Pancreas (tissue), 10 donors: ENCODE measurements at places on chromosomes 2 and 18.
A peak's percentile ranks its signal among the peaks of the same experiment; 100 is the strongest.

GRCh38 chr2:146123256-146123655 is 1603.3 kb upstream of the ZEB2 start:
- DNase-seq = no peak

- DNase-seq = no peak
Measured at GRCh38 chr2:3108105-3108504, 269.5 kb downstream of the EIPR1 start.

- DNase-seq = no peak
Measured at GRCh38 chr2:152084076-152084475, 14.8 kb downstream of the CACNB4 start.

GRCh38 chr2:230885463-230886130 is 20.9 kb downstream of the ITM2C start:
- no peak for DNase-seq

DNA sequence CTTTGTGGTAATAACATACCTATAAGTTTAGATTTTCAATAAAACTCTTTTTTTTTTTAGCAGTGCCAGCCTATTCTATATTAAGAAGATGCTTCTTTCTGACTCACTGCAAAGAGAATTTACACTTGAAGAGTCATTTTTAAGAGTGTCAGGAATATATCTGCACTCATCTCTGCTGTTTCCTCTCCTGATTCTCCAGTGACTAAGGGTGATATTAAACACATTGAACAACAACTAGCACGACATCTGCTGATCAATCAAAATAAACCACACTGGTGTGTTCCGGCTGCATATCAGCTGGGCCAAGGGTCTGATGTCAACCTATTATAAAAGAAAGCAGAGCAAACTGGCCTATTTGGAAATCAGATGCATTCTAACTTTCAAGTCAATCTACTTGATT is 15.0 kb downstream of the RAB27B start:
- no peak for DNase-seq

- peak; percentile 11 for DNase-seq
Measured at GRCh38 chr2:63698786-63699548, 110.2 kb downstream of the MDH1 start.

GRCh38 chr2:162155093-162155492 is 3.0 kb upstream of the GCG start:
- no peak for DNase-seq

- DNase-seq = no peak
Measured at GRCh38 chr2:137187216-137187615, 421.9 kb downstream of the THSD7B start.

DNA sequence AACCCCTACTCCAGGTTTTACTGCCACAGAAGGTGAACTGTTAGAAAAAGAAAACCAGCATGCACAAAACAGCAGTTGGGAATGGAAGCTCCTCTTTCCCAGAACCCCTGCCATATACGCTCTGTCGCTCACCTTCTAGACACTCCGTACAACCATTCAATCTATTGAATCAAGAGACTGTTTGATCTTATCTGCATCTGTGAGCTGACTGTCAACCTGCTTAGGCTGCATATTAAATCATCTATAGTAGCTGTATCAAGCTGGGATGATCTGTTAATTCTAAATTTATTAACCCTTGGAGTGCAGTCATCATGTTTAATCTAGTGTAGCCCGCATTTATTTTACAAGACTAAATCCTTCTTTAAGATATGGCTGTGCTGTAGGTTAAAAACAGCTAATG is 13.6 kb upstream of the BCL11A start:
- DNase-seq = no peak

DNA sequence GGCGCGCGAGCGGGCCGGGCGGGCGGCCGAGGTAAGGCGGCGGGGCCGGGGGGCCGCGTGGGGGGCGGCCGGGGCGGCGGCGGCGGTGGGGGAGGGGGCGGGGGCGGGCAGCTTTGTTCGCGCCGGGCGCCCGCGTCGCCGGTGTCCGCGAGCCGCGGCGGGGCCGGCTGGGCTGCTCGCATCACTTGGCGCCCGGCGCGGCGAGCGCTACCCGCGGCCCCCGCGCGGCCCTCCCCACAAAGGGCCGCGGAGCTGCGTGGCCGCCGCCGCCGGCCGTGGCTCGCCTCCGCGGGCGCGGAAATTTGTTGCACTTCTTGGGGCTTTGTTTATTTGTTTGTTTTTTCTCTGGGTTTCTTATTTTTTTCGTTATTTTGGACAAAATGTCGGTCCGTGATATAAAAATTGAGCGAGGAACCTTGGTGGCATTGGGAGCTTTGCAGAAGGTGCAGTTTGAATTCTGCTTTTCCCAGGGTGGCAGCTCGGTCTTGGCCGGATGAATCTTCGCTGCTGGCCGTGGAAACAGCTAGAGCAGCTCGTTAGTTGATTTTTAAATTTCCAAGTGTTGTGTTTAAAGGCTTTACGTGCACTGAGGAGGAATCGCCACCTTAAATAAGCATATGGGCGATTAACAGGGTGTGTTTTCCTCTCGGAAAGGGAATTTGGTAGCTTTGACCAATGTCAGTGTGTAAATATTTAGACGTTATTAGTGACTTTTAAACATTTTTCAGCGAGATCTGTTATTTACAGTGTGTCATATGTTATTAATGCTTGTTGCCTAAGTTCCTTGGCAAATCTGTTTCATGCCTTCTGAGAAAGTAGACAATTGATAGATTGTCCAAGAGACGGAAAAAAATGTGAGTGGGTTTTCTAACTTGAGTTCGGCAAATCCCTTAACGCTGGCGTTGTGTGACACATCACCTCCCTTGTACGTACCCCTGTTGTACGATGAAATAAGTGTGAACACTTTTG is 822 bp downstream of the UBE2E3 start:
- DNase-seq = peak; percentile 16

- DNase-seq = no peak
Measured at GRCh38 chr2:164243315-164243714, 378.0 kb downstream of the GRB14 start.

DNA sequence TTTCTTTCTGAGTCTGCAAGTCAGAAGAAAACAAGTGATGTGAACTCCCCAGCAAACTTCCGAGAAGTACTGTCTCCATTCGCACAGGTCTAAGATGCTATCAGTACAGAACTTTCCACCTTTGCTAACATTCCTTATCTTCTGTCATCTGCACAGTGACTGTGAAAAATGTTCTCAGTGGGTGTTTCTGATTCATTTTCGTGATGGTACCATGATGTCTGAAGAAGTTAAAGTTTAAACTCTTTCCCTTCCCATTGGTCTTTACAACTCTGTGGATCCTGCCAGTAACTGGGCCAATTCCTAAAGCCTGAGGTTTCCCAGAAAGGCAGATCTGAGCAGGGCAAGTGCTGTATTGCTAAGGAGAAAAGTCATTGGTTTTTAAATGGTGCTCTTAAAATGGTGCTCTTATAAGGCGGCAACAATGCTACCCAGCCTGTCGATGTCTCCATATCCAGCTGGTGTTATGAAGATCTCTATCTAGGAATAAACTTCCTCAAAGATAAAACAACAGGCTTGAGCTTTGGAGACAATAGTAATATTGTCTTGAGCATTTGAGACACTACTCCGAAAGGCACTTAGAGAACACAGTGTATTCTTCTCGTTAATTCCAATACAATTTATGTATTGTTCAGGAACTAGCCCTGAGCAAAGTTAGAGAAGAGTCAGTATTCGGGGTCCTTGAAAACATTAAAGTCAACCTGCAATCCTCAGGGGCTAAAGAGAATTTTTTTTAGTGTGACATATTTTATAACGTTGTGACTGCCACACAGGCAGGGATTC is 232.3 kb downstream of the OSR1 start:
- DNase-seq = no peak

- DNase-seq = no peak
Measured at GRCh38 chr2:151900331-151900730, 72.1 kb upstream of the ARL5A start.

- DNase-seq = no peak
Measured at GRCh38 chr2:23423873-23424680, 39.1 kb downstream of the KLHL29 start.

DNA sequence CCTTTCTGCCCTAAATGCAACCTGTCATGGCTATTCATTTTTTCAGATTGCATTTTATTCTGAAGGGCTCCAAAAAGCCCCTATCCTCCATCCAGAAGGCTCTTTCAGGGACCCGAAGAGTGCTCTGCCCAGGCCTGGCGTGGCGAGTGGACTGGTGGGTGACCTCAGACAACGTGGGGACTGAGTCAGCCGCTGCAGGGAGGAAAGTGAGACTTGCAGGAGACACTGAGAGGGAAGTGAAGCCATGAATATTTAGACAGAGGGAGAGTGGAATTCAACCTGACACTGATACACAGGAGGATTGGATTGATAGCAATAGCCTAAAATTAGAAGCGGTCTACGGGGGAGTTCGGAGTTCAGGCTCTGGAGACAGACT is 63.6 kb upstream of the SIX2 start:
- no peak for DNase-seq

GRCh38 chr18:36315736-36316135 is 18.2 kb downstream of the FHOD3 start:
- DNase-seq = no peak

- DNase-seq = no peak
Measured at GRCh38 chr2:241473399-241473798, 35.0 kb downstream of the STK25 start.

DNA sequence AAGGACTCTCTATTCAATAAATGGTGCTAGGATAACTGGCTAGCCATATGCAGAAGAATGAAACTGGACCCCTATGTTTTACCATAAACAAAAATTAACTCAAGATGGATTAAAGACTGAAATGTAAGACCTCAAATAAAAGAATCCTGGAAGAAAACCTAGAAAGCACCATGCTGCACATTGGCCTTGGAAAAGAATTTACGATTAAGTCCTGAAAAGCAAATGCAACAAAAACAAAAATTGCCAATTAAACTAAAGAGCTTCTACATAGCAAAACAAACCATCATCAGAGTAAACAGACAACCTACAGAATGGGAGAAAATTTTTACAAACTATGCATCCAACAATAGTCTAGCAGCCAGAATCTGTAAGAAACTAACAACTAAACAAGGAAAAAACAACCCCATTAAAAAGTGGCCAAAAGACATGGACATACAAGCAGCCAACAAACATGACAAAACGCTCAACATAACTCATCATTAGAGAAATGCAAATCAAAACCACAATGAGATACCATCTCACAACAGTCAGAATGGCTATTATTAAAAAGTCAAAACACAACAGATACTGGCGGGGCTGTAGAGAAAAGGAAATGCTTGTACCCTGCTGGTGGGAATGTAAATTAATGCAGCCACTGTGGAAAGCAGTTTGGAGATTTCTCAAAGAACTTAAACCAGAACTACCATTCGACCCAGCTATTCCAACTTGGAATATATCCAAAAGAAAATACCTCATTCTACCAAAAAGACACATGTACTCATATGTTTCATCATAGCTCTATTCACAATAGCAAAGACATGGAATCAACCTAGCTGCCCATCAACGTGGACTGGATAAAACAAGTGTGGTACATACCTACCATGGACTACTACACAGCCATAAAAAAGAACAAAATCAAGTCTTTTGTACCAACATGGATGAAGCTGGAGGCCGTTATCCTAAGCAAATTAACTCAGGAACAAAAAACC is 30.6 kb downstream of the SEPTIN10 start:
- DNase-seq = no peak

DNA sequence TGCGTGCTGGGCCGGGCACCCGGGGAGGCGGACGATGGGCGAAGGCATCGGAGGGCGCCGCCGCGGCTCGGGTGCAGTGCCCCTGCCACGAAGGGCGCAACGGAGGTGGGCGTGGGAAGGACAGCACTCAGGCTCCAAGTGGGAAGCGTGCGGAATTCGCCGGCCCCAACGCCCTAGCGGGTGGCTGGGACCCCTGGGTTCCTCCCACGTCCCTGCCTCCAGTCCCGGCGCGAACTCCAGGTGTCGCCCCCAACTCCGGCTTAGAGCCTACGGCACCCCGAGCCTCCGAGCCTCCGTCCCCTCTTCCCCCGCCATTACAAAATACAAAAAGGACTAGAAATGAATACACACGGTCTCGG is 1.3 kb downstream of the CYP27C1 start:
- DNase-seq = no peak

DNA sequence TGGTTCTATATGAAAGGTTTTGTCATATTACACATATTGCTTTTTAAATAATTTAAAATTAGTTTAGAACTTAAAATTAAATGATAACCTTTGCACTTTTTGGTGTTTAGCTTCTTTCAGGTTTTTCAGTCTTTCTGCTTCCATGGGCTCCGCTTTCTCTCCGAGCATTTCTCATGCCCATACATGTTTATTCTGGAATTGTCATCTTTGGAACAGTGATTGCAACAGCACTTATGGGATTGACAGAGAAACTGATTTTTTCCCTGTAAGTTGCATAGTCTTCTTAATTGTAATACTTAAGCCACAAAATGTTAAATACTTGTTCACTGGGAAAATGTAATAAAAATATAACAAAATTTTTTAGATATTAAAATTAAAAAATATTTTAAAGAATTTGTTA is 31.0 kb downstream of the CYBRD1 start:
- no peak for DNase-seq

DNA sequence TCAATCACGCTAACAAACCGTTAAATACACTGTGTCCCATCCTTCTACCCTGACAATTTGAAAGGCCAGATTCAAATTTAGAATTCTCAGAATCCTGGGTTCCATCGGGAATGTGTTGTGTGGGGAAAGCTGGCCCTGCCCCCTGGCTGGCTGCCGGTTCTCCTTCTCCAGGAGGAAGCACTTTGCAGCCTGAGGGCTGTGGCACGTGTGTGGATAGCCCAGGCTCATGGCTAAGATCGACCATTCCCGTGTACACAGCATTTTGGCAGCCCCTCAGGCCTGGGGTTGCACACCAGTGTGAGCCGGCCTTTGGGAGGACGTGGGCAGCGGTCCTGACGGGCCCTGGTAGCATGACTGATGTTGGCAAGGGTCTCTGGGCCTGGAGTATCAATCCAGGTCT is 51.0 kb upstream of the ROCK2 start:
- DNase-seq = no peak

- no peak for DNase-seq
Measured at GRCh38 chr18:36905571-36905970, 76.6 kb downstream of the KIAA1328 start.

- no peak for DNase-seq
Measured at GRCh38 chr2:85222792-85223191, 89.6 kb downstream of the TCF7L1 start.

- no peak for DNase-seq
Measured at GRCh38 chr18:61420218-61420885, 87.1 kb downstream of the CDH20 start.

DNA sequence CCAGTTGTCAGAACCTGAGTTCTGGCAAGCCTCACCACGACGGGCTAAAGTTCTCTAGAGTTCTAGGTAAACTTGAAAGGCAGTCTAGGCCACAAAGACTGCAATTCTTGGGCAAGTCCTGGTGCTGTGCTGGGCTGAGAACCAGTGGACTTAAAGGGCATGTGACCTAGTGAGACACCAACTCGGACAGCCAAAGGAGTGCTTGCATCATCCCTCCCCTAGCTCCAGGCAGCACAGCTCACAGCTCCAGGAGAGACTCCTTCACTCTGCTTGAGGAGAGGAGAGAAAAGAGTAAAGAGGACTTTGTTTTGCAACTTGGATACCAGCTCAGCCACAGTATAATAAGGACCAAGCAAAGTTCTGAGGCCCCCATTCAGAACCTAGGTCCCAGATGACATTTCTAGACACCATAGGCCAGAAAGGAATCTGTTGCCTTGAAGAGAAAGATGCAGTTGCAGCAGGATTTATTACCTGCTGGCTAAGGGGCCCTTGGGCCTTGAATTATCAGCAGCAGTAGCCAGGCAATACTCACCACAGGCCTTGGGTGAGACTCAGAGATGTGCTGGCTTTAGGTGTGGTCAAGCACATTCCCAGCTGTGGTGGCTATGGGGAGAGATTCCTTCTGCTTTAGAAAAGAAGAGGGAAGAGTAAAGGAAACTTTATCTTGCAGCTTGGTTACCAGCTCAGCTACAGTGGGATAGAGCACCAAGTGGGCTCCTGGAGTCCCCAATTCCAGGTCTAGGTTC is 51.8 kb downstream of the UPP2 start:
- DNase-seq = no peak

GRCh38 chr2:175187378-175187777 is 5.9 kb upstream of the ATP5MC3 start:
- no peak for DNase-seq
